ENCODE measurements at places on chromosomes 16 and 17.

GRCh38 chr16:1575578-1575977 lies 36.3 kb downstream of the IFT140 start:
- no peak for DNase-seq

- no peak for DNase-seq
Measured at GRCh38 chr17:71987634-71988033, 133.2 kb upstream of the SOX9 start.

- no peak for DNase-seq
Measured at GRCh38 chr17:43468691-43469139, 15.1 kb upstream of the DHX8 start.

DNA sequence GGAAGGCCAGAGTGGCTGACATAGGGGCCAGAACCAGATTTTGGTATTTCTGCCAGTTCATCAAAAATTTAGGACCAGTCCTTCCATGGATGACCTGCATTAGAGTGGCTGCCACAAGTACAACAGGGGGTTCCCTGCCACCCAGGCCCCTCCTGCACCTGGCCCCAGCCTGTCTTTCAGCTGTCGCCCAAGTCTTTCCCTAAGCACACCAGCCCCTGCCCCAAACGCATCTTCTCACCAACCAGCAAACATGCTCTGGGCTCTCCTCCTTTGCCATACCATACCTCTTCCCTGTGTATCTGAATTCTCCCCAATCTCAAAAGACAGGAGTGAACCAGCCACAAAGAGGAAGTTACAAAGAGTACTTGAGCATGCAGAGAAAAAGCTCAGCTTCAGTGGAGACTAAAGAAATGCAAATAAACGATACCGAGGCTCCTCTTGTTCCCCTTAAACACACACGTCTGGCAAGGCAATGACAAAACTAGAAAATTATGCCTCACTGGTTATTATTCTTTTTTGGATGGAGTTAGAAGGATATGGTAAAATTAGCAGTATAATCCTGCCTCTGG lies 130.6 kb downstream of the DYNLRB2 start:
- no peak for DNase-seq

GRCh38 chr17:12983991-12984884 lies 33.6 kb downstream of the ELAC2 start:
- DNase-seq = no peak

DNA sequence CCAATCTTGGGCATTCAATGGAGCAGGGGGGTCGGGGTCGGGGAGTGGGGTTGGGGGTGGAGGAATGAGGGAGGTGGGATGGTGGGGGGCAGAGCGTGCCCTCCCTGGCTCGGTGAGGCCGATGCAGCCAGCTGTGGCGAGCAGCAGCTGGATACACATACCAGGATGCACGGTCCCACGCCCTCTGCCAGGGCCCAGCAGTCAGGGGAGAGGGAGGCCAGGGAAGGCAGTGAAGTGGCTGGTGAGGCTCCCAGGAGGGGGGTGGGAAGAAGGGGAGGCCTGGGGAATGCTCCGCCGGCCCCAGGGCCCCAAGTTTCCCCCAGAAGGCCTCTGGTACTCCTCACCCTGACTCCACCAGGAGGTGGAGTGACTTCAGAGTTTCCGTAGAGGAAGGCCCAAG lies 77.6 kb upstream of the LHX1 start:
- DNase-seq = no peak

- peak; percentile 49 for DNase-seq
Measured at GRCh38 chr17:31494259-31495021, 103.0 kb downstream of the RAB11FIP4 start.
